ENCODE measurements at places on chromosomes 2 and 18.

- DNase-seq = no peak
These were observed 93.2 kb upstream of the PKDCC start for GRCh38 chr2:41954304-41955291.

DNA sequence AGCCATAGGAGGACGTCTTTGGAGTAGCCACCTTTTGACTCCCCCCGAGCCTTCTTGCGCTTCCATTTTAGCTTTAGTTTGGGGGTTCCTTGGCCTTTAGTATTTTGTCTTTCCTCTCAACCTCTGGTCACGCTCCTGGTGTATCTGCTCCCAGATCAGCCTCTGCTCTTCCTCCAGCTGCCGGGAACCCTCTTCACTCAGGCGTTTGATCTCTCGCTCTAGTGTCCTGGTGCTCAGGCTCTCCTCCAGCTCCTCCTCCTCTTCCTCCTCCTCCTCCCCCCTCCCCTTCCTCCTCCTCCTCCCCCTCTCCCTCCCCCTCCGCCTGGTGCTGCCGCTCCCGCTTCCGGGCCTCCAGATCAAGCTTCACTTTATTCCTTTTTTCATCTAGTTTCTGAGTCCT lies 1082.3 kb upstream of the TMEFF2 start:
- DNase-seq = no peak

GRCh38 chr18:35717182-35717581 lies 135.6 kb downstream of the GALNT1 start:
- DNase-seq = no peak

DNA sequence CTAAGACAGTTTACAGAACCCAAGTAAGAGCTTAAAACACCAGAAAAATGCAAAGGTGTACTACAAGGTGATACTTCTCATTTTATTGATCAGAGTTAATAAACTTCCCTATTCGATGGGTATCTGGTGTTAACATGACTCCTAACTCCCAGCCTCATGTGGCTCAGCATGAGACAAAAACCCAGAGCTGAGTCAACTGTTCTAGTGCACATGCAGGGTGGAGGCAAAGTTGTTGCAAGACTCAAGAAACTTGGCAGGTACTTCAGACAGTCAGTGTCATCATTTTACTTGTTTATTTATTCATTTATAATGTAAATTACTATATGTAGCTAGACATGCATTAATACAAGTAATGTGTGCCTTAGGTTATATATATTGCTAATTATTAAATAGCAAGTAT lies 216.6 kb upstream of the DSEL start:
- DNase-seq = no peak

- DNase-seq = no peak
These were observed 19.8 kb downstream of the CCT7 start for GRCh38 chr2:73253901-73254300.

GRCh38 chr2:215929602-215930335 lies 83.6 kb downstream of the MREG start:
- DNase-seq = no peak

GRCh38 chr2:16102976-16103380 lies 162.6 kb downstream of the MYCN start:
- peak; percentile 26 for DNase-seq
